ENCODE measurements at places on chromosomes 3 and 15.

- no peak for DNase-seq
These were observed 41.5 kb upstream of the MFGE8 start for GRCh38 chr15:88954431-88955277.

DNA sequence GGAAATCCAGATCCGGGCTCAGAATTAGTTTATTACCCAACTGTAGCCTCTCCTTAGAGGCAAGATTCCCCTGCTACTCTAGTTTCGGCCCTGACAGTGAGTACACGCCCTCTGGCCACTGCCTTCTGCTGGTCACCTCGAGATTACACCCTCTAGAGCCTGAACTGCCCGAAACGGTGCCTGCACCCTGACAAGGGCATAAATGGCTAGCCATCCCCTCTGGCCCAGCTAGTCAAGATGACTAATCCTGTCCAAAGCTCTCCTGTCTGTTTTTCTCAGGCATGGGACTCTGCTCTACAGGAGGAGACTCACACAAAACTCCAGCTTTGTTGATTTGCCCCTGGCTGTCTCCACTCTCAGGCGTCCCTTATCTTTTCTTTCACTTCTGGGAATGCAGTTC lies 150.5 kb upstream of the UBE2E2 start:
- no peak for DNase-seq

GRCh38 chr3:10416730-10417300 lies 88.6 kb downstream of the ATP2B2 start:
- no peak for DNase-seq

DNA sequence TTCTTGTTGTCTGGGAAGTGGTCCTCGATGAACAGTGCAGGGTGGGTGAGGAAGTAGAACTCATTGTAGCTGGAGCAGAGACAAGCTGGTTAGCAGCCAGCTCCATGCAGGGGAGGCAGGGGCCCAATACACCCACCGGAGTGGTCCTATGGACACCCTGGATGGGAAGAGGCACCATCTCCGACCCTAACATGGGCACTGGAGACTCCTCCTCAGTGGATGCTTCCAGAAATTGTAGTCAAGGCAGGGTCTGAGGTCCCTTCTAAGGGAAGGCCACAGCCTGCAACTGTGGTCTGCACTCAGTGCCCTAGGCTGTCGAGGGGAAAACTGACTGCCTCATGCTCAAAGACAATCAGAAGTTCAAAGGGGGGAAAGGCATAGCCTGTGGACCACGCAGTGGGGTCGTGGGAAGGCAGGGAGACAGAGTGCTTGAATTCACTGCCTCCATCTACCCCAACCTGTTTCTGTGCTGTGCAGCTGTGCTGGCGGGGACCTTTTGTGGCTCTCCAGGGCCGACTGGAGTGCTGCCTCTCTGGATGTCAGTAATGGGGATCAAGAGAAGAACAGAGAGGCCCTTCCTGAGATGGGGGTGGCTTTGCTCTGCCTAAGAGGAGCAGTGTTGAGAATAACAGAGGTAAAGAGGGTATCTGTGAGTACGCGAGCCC lies 41.9 kb downstream of the KY start:
- no peak for DNase-seq

GRCh38 chr3:58658508-58658907 lies 8.1 kb downstream of the FAM3D start:
- DNase-seq: no peak

- peak; percentile 26 for DNase-seq
These were observed 163.2 kb downstream of the B3GALNT1 start for GRCh38 chr3:160941885-160942494.

DNA sequence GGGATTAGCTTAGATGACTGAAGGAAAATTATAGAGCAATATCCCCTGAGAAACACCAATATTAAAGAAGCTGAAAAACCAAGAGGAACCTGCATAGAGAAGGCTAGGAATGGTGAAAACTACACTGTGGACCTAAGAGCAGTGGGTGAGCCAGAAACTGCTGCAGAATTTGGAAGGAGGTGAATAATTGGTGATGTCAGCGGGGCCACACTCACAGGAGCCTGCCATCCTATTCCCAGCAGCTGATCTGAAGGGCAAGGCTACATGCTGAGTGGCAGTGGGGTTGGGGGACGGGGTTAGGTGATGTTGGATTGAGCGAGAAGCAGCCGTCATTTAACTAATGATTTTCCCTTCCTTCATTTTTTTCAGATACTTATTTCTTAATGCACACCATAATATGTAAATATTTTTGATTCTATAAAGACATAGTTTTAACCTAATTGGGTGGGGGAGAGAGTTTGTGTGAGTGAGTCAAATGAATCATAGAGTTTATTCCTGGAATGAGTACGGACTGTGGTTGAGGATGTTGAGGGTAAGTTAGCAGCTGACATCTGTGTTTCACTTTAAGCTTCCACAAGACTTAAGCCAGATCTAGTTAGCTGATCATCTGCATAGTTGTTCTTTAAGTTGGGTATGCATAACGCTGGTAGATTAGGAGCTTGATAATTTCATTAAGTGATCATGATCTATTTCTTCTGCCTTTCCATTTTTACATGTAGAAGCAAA lies 222.8 kb downstream of the PTPRG start:
- DNase-seq: no peak

DNA sequence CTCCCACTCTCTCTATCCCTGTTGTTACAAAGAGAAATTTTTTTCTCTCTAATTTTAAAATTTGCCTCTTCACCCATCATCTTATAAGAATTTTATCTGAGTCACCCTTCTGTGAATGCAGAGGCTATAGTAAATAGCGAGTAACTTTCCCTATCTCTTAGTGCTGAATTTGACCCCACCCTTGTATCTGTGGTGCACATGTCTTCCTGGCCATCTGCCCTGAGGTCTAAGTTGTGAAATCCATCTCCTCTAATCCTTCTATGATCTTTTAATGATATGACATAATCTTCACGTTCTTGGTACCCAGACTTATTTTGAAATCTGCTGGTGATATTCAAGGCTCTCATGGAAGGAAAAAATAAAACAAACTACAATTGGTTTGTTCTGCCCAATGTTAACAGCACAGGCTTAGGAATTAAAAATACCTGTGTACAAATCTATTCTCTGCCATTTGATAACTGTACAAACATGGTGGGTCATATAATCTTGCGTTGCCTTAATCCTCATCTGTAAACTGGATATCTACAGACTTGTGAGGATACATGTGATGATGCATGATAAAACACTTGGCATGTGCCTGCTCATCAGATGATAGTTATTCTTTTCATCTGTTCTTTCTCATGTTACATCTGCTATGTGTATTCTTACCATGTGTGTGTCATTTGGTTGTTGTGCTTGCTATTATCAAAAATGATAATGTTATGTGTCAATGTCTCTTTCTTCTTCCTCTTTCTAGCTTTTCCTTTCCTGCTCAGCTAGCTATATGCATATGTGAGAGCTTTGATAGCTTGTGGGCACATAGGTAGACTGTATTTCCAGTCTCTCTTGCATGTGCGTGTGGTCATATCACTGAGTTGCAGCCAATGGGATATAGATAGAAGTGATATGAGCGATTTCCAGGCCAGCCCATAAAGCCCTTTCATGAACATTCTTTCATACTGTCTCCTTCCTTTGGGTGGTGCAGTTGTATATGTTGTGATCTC lies 13.7 kb upstream of the CCR3 start:
- DNase-seq: no peak

Data from stimulated activated CD8-positive, alpha-beta memory T cell treated with anti-CD3 and anti-CD28 coated beads, Interleukin-15, amount 100 ng/mL, for 24 hours (primary cell).